ENCODE measurements at places on chromosomes 6 and 20.

DNA sequence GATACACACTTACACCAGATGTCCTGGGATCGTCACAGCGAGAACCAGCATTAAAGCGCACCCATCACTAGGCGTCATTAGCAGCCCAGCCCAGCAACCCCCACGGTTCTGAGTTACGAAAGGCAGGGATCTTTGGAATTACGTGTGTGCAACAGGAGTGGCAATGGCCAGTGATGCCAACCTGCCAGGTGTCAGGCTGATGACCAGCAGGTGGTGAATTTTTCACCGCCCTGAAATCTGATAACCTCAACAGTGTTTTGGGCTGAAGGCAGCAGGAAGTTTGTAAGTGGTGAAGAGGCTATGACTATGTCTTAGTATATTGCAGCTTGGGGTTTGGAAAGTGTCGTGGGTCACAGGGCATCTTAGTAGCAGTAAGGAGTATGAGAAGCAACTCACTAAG lies 166.1 kb downstream of the TMEM242 start:
- DNase-seq: no peak

GRCh38 chr20:18585134-18585533 lies 2.7 kb upstream of the DTD1 start:
- DNase-seq: no peak

DNA sequence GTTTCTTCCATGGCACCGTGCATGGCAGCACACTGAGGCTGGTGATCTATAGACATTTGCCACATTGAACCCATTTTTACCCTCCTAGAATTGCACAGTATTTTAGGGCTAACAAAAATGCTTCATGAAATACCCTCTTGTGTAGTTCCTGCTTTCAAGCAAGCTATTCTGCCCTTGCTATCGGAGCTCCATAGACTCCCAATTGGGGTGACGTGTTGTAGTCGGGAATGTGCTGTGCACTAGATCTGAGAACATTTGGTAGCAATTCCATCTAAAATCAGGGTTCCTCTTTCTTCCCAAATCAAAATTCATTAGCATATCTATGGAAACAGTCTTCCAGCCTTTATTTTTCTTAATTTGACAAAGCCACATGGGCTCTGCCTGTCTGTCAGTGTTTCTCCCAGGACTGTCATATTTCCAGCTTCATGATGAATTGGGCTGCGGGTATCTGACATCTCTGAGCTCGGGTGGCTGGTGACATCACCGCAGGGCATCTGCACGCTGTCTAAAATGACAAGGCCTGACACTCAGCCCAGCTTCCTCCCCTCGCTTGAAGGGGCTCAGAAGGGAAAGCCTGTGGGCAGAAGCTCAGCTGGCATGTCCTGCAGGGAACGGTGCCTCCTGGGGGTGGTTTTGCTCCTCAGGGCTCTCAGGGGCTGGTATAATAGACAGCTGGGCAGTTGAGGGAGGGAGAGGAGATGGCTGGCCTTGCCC lies 406.4 kb downstream of the QKI start:
- no peak for DNase-seq

GRCh38 chr6:155687645-155688044 lies 232.0 kb upstream of the NOX3 start:
- no peak for DNase-seq

DNA sequence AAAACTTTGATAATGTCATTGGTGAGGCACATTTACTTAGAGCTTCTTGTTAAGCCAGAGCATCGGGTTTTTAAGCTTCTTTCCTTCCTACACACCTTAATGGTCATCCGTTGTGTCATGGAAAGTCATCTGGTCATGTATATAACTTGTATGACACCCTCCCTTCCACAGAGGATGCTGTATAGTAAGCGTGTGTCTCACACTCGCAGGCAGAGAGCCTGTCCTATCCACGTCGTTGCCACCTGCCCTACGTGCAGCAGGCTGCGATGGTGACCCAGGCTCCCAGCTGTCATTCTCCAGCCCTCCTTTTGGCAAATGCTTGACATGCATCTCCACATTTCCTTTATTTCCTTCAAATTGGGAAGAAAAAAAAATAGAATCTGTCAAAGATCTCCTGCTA lies 85.6 kb downstream of the MYB start:
- no peak for DNase-seq

- no peak for DNase-seq
Observed at GRCh38 chr6:143155681-143156080, 95.0 kb downstream of the AIG1 start.
